ENCODE measurements at places on chromosomes 2 and 18.

GRCh38 chr2:161388146-161388779 lies 27.8 kb upstream of the TBR1 start:
- DNase-seq, result no peak

- no peak for DNase-seq
Observed at GRCh38 chr2:179711375-179711774, 150.0 kb downstream of the ZNF385B start.

DNA sequence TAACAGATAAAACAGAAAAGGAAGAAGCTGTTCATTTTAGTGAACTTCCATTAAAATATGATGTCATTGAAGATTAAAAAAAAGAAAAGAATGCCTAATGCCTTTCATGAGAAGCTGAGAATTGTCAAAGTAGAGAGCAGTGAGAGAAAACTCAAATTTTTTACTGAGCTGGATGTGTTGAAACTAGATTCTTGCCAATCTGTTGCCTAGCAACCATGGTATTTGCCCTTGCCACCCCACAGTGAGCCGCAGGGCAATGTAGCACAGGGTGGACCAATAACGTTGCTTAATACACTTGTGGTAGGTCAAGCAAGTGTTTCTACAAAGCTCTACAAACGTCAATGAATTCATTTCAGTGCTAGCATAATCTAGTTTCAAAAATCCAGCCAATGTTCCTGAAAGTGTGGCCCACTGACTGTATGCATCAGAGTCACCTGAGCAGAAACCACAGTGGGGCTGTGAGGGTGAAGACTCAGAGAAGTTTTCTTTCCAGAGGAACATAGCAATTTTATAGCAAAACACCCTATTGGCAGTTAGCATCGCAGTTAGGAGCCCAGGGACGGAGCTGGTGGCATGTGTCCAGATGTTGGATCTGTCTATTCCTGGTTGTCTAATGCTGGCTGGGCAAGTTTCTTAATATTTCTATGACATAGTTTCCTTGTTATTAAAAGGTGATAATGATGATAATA lies 132.2 kb downstream of the DOCK10 start:
- DNase-seq, result no peak

- no peak for DNase-seq
Observed at GRCh38 chr2:104434318-104434792, 419.6 kb upstream of the POU3F3 start.

DNA sequence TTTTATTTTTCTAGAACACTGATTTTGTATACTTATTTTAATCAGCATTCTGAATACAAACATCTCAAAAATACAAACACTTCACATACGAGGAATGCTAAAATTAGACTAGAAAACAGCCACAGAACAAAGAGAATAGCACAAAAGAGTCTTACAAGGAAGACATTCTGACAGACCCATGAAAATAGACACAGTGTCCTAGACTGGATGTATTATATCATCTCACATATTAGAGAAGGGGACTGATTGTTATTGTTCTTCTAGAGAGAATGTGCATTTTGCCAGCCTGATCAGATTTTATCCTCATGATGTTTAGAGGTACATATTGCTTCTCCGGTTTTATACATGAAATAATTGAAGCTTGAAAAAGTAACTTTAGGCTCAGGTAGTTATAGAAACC lies 357.9 kb downstream of the DPP10 start:
- no peak for DNase-seq

DNA sequence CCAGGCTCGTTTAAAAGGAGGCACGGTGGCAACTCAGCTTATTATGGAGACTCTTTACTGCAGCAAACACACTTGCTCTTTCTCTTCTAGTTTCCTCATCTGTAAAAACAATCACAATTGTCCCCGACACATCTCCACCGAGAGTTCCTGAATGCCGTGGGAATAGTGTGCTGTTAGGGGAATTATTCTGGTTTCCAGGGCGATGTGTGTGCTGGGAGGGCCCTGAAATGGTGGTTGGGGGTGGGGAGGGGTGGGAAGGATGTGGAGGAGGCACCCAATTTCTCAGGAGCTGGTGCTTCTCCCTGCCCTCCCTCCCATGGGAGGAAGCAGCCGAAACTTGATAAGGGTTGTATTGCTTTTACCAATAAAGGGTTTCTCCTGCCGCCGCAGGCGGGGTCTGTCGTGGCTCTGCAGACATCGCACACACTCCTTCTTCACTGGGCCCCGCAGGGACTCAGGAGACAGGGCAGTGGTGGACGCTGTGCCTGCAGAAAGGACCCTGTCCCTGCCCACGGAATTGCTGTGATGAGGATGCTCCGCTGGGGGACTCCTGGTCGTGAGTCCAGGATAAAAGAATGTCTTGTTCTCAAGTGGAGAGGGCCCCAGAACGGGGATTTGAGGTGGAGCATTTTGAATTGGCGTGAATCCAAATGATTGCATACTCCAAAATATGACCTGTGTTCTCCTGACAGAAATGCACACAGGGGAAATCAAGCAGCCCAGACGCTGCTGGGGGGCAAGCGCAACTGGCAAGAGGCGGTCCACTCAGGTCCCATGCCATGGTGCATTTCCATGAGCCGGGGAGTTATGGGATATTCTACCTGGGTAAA lies 119.2 kb downstream of the ACKR3 start:
- DNase-seq, result no peak

- no peak for DNase-seq
Observed at GRCh38 chr2:159518321-159519005, 97.9 kb downstream of the BAZ2B start.

- no peak for DNase-seq
Observed at GRCh38 chr2:133561045-133561852, 7.0 kb downstream of the NCKAP5 start.

DNA sequence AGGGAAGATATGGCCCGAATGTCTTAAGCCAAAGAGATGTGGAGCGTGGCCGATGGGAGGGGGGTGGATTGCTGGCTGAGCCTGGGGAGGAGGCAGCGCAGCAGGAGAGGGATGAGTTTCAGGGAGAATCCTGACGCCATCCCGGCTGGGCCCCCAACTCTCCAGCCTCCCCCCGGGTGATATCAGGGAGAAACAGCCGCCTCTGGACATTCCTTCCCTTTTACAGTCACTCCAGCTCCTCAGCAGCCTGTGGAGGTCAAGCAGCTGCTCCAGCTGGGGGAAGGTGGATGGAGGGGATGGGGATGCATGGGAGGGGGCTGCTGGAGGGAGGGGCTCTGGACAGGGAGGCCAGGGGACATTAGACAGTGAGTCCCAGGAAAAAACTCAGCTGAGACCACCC lies 9.5 kb upstream of the DES start:
- no peak for DNase-seq

- DNase-seq, result no peak
Observed at GRCh38 chr2:40915651-40916050, 463.8 kb upstream of the SLC8A1 start.

GRCh38 chr2:188403676-188404075 lies 112.0 kb downstream of the GULP1 start:
- DNase-seq, result no peak

DNA sequence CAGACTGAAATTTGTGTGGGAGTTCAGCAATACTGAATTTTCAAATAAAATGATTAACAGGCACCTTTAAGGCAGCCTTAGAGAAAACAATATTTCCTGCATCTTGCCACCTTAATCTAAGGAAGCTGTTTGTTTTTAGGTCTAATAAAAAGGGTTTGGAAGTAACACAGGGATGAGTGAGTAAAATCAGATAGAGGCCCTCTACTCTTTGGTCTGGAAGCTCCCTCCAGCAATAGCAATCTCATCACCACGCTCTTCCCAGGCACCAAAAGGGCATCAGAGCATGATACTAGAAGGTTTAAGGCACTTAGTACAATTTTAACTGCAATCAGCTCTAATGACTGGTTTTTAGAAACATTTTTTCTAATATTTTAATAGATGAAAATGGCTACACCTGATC lies 155.6 kb downstream of the VWC2L start:
- no peak for DNase-seq

GRCh38 chr2:207265869-207266268 lies 100.1 kb upstream of the KLF7 start:
- no peak for DNase-seq

GRCh38 chr2:240922982-240923537 lies 16.9 kb downstream of the CROCC2 start:
- no peak for DNase-seq

DNA sequence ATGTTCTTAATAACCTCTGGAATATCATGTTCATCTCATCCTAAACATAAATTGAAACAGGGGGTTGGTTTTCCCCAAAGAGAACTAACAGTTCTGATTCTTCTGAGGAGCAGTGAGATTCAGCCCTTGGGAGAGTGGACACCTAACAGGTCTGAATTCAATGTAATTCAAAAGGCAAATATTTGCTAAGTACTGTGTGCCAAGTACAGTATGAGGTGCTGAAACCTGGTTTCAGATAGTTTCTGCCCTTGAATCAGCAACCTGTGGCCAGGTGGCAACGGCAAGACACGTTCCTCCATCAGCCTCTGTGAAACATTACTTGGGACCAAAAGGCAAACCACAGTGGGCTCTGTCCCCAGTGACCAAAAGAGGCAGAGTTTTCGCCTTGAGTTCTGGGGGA lies 1.3 kb downstream of the LRRC30 start:
- DNase-seq, result no peak

DNA sequence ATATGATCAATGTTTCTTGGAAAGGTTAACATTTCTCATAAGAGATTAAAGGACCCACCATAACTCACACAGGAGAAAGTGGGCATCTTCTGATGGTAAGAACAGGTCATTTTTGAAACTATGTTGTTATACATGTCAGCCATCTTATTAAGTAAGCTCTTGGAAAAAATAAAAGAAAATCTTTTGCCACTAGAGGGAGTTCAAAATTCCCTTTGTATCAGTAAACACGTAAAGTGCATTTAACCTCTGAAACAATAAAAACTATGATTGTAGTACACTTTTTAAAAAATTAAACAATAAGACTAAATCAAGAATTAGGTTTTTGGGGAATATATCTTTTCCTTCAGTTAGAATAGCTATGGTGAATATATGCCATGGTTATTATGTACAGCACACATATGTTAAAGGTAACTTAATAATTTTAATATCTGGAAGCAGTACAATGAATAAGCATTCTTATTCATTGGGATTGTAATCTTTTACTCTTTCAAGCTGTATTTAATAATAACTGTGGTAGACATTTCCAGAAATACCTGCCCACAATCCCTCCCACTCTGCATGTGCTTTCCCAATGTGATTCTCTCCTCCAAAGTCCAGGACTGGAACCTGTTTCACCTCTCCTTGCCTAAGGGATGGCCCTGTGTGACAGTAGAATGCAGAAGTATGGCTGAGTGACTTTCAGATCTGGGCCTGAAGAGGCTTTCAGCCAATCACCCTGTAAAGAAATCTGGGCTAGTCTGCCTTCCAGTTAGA lies 64.2 kb downstream of the RBMS1 start:
- no peak for DNase-seq

- DNase-seq, result no peak
Observed at GRCh38 chr2:127032621-127033020, 74.3 kb downstream of the BIN1 start.

- DNase-seq, result no peak
Observed at GRCh38 chr2:218957671-218958070, 1.8 kb upstream of the CDK5R2 start.
